ENCODE measurements at places on chromosomes 7 and 10.
A peak's percentile ranks its signal among the peaks of the same experiment; 100 is the strongest.

GRCh38 chr7:94348142-94348541 is 46.6 kb upstream of the COL1A2 start:
- no peak for DNase-seq

GRCh38 chr10:15387021-15387420 is 15.9 kb upstream of the FAM171A1 start:
- DNase-seq: no peak

DNA sequence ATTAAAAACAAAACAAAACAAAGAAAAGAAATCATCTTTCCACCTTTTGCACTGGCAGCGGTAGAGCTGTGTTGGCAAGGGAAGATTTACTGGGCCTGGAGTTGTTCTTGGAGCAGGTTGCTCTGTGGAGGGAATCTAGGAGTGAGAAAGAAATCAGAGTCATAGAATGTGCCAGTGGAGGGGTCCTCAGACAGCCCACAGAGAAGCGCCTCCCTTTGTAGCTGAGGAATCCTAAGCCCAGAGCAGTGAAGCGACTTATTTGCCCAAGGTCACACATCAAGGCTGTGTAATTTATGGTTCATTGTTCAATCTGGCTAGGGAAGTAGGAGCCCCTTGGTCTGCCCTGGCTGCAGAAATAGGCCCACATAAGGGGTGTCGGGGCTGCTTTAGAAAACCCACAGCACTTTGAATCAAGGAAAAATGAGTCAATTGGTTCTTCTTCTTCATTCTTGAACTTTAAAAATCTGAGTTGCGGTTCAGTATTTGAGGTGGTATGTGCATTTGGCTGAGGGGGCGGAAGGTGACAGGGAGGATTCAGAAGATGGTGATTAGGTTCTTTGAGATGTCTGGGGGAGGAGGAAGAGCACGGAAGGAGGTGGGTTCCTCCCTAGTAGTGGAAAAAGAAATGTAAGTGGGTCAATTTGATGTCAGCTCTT is 253.7 kb downstream of the PTEN start:
- DNase-seq: no peak

DNA sequence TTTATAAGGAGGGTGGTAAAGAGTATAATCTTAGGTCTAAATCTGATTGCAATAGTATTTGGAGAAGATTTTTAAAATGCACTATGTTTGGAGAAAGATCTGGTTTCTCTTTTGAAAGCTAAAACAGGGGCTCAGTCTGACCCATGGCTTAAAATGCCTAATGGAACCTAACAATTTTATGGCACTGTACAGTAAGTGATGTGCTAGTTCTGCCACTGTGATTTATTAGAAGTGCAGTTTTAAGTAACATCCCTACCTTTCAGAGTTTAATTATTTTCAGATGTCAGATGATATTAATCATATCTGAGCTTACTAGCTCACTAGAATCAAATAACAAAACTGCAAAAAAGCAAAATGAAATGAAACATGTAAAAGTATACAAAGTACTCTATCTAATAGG is 514.7 kb upstream of the KCND2 start:
- DNase-seq: no peak

GRCh38 chr10:124864421-124865193 is 63.0 kb downstream of the ABRAXAS2 start:
- DNase-seq: no peak

DNA sequence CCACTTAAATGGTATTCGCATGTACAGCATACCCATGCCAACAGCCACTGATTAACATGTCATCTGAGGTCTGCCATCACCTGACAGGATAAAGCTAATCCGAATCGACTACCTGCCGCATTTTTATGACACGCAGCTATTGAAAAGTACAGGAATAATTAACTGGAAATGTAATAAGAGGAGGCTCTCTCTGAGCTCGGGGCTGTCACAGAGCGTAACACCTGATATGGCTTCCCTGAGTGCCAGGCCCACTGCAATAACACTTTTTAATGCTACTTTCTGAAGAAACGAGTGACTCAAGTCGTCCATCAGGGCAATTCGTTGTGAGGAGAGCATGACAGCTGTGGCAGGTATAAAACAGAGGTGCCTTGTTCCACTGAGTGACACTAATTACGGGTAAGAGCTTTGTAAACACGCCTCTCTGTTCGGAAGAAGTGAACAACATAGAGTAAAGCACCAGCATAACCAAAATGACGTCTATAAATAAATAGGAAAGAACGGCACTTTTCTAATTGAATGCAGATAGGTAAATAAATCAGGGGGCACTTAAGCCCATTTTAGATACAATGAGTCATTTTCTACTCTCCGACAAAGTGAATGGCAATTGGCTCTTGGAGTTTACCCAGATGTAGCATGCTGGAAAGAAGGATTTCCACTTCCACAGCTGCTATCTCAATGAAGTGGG is 56.5 kb upstream of the CREB5 start:
- no peak for DNase-seq

DNA sequence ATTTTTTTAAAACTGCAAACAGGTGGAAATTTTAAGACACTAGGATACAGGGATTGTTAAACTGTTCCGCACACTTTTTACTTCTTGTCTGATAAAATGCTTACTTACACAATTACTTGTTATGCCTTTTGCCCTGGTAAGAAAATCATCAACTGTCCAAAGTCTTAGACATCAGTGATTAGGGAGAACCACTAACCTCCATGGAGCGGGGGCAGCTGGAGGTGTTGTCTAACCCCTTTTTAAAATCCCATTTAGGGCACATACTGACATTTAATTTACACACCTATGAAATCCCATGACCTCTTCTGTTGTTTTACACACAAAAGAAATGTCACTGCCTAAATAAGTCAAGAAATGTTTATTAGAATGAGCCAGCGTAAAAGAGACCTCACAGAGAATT is 65.7 kb downstream of the TRIM24 start:
- DNase-seq: no peak

GRCh38 chr7:100720671-100721504 is 620 bp downstream of the EPO start:
- DNase-seq: no peak

- peak; percentile 23 for DNase-seq
Observed at GRCh38 chr7:100675105-100675451, 1.5 kb downstream of the GNB2 start.

- no peak for DNase-seq
Observed at GRCh38 chr7:148912758-148913541, 28.9 kb upstream of the EZH2 start.

- DNase-seq: no peak
Observed at GRCh38 chr10:107718864-107719263, 554.4 kb upstream of the SORCS1 start.

GRCh38 chr10:75540981-75541380 is 109.6 kb downstream of the LRMDA start:
- DNase-seq: no peak

- no peak for DNase-seq
Observed at GRCh38 chr10:486666-487322, 202.7 kb downstream of the DIP2C start.

GRCh38 chr10:74799721-74800221 is 26.6 kb upstream of the KAT6B start:
- no peak for DNase-seq

DNA sequence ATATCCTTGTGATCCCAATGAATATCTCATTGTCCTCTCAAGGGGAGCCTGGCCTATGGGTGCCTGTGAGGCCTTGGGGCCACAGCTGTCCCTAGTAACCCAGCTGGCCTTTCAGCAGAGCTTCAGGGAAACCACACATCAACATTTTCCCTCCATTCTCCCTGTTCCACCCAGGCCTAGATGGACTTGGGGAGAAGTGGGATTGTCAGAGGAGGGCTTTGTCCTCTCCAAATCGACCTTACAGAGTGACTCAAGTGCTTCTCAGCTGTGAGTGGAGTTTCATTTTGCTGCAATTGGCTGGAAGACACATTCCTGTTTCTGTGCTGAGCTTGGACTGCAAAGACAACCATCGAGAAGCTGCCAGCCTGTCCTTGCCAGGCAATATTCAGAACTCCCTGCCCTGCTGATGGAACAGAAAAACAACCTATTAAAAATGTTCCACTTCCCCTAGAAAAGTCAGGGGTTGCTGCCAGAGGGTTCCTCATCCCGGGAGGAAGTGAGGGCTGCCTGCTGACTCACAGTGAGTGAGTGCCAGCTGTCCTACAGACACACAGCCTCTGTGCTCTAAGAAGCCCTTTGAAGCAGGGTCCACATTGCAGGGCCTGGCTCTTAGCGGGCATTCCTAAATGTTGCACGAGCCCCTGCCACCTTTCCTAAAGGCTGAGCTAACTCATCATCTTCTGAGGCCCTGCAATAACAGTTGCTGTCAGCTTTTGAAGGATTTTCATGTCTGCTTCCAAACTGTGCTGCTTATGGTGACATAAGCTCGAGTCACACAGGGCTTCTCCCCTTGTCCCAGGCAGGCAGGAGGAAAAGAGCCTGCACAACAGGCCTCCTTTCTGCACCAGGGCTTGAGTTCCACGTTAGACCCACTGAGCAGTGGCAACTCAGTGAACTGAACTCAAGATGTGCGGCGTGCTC is 20.5 kb downstream of the STRA8 start:
- no peak for DNase-seq

GRCh38 chr10:89837165-89838043 is 136.0 kb downstream of the KIF20B start:
- DNase-seq: peak; percentile 15

GRCh38 chr7:2802101-2802500 is 42.0 kb downstream of the GNA12 start:
- DNase-seq: no peak

GRCh38 chr10:13299437-13300287 is at the start of gene PHYH:
PHYH (minus strand) TSS chr10:13300064; CDS start chr10:13300042, 22 bp downstream.
- DNase-seq: peak; percentile 56

- DNase-seq: no peak
Observed at GRCh38 chr7:150975536-150976319, 2.4 kb downstream of the KCNH2 start.

- no peak for DNase-seq
Observed at GRCh38 chr10:91596825-91597196, 36.1 kb downstream of the PPP1R3C start.

DNA sequence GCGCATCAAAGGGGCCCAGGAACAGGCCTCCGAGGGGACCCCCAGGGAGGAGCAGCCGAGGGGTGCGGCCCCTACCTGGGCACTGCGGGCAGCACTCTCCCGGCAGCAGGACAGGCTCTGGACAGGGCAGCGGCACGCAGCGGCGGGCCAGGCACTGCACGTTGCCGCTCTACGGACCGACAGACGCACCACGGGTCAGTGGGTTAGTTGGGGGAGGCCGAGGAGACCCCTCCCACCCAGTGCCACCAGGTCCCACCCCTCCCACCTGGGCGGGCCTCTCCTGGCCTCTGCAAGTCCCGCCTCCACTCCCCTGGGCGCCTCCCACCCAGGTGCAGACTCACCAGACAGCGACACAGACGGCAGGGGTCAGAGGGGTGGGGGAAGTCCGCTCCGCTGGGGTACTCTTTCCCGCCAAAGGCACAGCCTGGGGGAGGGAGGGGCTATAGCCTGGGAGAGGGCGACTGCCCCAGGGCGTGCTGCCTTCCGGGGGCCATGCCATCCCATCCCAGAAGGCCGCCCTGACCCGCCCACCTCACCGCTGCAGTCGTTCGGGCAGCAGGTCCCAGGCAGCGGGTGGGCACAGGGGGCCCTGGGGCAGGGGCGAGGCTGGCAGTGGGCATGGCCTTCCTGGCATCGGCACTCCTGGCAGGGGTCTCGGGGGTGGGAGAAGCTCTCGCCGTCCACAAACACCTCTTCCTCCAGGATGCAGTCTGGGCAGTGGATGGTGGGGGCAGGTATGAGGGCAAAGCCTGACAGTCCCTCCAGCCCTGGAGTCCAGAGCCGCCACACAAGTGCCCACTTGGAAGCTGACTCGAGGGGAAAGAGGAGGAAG is 19.2 kb downstream of the KCP start:
- no peak for DNase-seq

DNA sequence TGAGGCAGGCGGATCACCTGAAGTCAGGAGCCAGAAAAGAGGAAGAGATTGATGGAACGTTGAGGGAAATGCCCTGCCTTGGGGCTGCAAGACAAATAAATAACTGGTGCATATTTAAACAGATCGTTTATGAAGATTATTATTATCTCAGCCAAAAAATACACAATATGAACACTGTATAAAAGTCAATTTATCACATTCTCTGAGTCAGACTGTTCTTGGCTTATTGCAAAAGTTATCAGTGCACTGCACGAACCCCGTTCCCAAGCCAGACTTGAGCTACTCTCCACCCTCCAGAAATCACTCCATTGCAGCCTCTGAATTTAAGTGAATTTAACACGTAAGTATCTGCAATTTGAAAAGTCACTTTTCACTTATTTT is 1.6 kb downstream of the DNMBP start:
- no peak for DNase-seq

GRCh38 chr7:25460433-25460832 is 232.1 kb upstream of the NPVF start:
- DNase-seq: no peak

- no peak for DNase-seq
Observed at GRCh38 chr10:10294881-10295529, 722.7 kb upstream of the CELF2 start.

DNA sequence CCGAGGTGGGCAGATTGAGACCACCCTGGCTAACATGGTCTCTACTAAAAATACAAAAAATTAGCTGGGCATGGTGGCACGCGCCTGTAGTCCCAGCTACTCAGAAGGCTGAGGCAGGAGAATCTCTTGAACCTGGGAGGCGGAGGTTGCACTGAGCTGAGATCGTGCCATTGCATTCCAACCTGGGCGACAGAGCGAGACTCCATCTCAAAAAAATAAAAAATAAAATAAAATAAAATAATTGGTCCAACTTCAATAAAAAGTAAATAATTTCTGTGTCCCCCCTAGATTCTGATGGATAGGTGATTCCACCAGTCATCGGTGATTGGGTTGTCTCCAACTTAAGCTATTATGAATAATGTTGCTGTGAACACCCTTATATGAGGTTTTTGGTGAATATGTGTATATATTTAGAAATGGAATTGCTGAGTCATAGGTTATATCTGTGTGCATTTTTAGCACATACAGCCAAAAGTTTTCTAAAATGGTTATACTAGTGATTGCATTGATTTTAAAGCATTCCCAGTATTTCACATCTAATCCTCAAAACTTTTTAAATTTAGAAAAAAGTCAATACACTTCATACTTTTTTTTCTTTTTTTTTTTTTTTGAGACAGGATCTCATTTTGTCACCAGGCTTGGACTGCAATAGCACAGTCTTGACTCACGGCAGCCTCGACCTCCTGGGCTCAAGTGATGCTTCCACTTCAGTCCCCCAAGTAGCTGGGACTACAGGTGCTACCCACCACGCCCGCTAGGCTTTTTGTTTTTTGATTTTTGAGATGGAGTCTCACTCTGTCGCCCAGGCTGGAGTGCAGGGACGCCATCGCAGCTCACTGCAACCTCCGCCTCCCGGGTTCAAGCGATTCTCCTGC is 13.7 kb upstream of the SRPK2 start:
- DNase-seq: no peak

GRCh38 chr7:46909601-46910051 is 672.3 kb downstream of the TNS3 start:
- no peak for DNase-seq

Measured in activated T-helper 1 cell treated with anti-CD3 and anti-CD28 coated beads, Interleukin-2, amount 50 U/mL, for 16 hours (primary cell).